ENCODE measurements at places on chromosomes 4 and X.

- DNase-seq: no peak
Measured at GRCh38 chr4:18262832-18263231, 241.3 kb upstream of the LCORL start.

DNA sequence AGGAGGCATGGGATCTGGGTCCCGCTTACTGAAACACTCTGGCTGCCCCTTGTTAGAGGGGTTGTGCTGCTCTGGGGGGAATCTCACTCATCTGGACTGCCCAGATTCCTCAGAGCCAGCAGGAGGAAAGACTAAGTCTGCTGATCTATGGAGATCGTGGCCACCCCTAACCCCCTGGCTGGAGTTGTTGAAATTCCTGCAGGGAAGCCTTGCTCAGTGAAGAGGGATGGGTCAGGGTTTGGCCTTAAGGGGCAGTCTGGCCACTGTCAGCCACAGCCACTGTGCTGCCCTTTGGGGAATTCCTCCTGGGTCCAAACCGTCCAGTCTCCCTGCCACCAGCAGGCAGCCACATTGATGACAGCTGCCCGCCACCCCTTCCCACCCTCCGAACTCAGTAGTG lies 362.0 kb upstream of the AMOT start:
- DNase-seq: no peak

DNA sequence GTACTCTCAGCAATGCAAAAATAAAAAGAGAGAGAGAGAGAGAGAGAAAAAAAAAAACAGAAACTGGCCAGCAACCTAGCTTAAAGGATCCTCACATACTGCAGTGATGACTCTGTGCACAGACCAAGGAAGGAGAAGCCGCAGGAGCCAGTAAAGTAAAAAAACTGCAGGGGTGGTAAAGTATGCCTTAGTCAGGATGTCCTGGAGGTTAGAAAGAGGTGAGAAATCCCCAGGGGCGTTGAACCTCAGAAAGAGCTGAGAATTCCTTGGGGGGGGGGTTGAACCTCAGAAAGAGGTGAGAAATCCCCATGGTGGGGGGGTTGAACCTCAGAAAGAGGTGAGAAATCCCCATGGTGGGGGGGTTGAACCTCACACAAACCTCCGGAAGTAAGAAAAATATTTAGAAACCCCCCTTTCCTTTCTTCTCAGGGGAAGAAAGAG lies 48.0 kb downstream of the MAGEA9 start:
- DNase-seq: no peak

GRCh38 chrX:70479922-70480659 lies 35.5 kb downstream of the DLG3 start:
- no peak for DNase-seq

DNA sequence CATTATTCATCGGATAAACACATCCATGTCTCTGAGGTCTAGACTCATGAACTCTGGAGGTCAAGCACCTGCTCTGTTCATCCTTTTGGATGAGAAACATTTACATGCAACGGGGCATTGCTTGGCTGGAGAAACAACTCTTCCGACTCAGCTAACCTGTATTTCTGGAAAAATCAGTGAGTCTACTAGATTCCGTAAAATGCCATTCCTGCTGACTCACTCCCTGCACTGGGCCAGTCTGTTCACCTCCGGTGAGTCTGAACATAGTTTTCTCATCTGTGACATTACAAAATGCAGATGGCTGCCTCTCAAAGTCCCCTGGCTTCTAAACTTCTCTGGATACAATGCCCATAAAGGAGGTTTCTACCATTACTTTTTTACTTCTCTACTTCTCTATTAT lies 185.7 kb upstream of the HS3ST1 start:
- no peak for DNase-seq
